ENCODE measurements at places on chromosomes 7 and 10.

DNA sequence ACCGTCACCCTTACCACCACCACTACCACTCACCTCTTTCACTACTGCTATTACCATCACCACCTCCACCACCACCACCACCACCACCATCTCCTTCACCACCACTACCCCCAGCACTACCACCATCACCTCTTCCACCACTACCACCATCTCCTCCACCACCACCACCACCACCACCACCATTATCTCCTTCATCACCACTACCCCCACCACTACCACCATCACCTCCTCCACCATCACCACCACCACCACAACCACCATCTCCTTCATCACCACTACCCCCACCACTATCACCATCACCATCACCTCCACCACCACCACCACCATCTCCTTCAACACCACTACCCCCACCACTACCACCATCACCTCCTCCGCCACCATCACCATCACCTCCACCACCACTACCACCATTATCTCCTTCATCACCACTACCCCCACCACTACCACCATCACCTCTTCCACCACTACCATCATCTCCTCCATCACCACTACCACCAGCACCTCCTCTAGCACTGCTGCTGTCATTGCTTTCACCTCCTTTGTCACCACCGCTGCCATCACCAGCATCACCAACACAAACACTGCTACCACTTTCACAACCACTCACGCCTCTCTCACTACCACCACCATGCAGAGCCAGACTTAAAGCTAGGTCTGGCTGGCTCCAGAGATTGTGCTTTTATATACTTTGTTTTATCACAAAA is 109.3 kb downstream of the ICA1 start:
- no peak for DNase-seq

DNA sequence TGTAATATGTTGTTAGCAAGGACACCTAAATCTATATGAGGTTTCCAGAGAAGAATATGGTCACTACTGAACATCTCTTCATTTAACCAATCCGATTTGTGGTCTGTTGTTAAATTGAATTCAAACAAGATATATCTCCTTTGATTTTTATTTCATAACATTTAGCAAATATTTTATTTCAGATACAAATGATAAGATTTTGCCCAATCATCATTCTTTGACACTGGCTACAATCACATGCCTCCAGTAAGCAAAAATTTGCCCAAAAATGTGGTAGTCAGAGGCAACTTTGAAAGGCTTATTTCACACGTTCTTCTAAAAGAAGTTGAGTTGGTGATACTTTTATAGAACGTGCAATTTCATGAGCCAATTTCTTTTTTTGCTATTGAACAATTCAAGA is 44.7 kb upstream of the AGMO start:
- no peak for DNase-seq

DNA sequence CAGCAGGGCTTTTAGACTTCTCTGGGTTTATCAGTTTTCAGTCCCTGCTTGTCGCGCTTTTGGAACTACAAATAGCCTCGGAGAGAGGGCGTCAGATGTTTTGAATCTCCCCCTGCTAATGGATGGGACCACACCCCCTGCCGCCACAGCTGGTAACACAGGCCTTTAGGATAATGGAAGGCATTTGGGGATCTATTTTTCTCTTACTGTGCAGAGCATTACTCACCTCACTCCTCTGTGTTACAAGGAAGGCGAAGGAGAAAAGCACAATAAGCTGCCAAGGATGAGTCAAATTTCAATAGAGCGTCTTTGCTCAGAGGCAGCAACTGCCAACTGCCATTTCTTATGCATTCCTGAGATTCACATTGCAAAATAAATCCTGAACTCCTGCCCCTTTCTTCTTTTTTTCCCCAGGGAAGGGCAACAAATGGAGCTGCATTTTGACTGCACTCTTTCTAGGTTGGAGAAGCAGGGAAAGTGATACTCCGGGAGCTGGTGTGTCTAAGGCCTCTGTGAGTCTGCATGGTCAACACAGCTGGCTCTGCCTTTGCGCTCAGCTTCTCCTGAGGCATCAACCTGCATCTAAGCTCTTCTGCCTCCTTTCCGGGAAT is 31.5 kb upstream of the SMNDC1 start:
- DNase-seq = no peak

GRCh38 chr10:123748711-123749110 is 82.6 kb downstream of the GPR26 start:
- no peak for DNase-seq

DNA sequence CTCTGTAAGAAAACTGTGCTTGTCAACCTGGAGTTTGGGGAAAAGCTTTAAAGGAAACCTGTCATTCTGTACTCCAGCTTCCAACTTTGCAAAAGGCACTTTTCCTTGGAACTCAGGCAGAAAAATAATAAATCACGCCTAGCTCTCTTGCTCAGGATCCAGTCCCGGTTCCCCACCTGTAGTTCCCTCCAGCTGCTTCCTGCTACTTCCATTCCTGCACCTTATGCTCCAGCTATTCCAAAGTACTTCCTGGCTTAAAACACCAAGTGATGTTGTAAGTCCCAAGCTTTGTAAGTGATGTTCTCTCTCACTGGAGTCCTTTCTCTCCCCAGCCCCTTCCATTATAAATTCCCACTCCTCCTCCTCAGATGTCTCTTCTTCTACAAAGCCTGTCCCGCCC is 98.6 kb downstream of the GRM8 start:
- no peak for DNase-seq

GRCh38 chr10:100730725-100731406 is 14.5 kb upstream of the PAX2 start:
- peak; percentile 49 for DNase-seq

- DNase-seq = no peak
Measured at GRCh38 chr10:133475821-133476640, 22.3 kb downstream of the SCART1 start.

- no peak for DNase-seq
Measured at GRCh38 chr10:124711145-124711544, 33.0 kb downstream of the FAM53B start.

DNA sequence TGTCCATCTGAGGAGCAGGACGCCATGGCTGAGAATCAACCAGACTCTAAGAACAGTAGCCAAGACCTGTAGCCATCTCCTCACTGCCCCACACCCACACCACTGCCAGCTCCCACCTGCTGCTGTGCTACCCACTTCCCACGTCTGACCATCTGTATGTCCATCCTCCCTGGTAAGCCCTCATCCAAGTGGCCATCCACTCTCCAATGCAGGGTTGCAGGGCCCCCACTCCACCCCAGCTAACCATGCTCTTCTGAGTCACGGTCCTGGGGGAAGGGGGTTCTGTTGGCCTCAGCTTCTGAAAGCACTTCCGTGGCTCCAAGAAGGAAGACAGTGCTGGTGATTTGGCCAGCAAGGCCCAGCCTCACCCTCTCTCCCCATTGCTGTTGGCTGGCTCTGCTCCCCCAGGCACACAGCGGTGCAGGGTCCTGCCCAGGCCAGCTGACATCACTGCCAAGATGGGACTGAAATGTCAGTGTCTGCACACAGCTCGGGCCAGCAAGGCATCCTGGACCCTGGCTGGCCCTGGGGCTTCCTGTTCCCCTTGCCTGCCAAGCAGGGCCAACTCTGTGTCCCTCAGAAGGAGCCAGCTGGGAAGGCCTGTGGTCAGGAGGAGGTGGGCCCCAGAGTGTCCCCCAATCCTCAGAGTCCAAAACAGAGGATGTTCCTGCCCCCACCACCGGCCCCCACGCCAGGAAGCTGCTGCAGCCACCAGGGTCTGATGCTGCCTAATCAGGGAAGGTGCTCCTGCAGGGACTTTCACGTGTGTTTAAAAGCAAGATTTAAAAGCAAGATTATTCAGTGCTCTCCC is 17.5 kb downstream of the RASGEF1A start:
- no peak for DNase-seq

DNA sequence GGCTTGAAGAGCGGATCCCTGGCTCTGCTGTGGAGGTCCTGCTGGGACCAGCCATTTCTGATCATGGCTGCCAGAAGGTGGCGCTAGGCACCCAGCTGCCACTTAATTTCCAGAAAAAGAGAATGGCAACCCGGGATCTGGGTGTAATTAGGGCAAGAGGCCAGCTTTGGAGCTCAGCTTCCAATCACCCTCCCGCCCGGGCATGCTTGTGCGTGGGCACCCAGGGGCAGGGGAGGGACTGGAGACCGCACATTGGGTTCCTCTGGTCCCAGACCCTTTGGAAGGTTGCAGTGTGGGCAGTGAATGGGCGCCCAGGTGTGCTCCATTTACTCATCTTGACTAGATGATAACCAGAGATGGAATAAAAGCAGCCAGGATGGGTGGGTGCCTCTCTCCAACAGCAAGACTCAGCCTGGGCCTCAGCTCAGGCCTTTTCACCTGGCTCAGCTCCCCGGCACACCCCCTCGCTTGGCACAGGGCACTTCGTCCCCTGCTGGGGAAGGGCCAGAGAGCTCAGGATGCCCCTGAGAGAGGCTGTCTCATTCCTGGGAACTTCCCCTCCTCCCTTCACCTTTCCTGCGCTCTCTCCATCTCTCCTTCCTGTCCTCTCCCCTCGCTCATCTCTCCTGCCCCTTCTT is 14.7 kb downstream of the FAM241B start:
- no peak for DNase-seq

GRCh38 chr7:47358357-47358756 is 223.6 kb downstream of the TNS3 start:
- DNase-seq = no peak

DNA sequence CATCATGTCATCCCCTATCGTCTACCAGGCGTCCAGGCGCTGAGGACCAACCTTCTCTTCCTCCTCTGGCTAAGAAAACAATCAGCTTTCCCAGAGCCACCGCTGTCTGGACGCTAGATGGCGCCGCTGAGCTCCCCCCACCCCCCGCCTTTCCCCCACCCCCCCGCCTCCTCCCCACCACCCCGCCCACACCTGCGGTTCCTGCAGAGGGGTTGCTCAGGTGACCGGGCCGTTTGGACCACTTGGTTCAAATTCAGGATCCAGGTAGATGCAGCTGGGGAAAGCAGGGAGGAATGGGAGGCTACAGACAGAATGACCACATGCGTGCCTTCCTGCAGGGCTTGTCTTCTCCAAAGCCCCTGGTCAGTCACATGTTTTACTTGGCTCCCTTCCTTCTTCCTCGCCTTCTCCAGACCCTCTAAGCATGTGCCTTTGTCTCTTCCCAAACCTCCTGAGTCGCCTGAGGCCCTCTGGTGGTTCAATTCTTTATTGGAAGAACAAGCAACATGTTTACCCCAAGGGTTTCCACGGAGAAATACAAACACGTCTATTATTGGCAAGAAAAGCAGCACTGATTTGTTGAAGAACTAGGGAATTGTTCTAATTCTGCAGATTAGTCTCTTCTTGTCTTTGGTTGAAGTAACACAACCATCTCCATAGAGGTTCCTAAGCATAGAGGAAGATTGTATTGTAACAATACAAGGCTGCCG is 24.7 kb downstream of the AOC1 start:
- no peak for DNase-seq

GRCh38 chr7:84939888-84940287 is 247.0 kb downstream of the SEMA3D start:
- no peak for DNase-seq
